ENCODE measurements at places on chromosomes 2 and 18.

GRCh38 chr18:26689226-26689879 is 141.0 kb upstream of the KCTD1 start:
- DNase-seq, result no peak

GRCh38 chr2:65458999-65459398 is 26.6 kb upstream of the SPRED2 start:
- no peak for DNase-seq

DNA sequence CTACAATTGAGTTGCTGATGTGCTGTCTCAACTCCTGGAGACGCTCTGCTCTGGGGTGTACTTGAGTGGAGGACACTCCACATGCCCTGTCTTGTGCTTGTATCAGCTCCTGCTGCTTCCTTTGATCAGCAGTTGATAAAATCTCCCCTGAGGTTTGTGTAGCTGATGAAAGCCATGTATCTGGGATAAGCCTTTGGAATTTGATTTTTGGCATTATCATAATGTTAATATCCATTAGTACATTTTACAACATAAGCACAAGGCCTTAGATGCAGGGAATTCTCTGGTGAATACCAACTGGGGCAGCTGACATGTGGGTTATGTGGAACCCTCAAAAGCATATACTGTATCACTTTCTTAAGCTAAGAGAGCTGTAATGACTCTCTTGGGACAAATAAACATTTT is 222.7 kb upstream of the ITGA4 start:
- DNase-seq, result no peak

DNA sequence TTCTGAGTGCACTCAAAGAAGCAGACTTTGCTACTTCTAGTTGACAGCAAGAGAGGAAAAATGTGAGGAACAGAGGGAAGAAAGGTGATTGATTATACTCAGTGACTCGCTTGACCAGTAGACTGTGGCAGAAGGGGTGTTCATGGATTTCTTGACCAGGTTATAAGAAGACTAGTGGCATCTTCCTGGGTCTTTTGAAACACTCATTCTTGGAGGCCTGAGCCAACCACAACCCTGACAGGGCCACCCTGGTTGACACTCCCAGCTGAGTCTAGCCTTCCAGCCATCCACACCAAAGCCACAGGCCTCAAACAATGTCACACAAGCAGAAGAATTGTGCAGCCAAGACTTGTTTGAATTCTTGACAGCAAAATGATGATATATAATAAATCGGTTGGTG is 366.3 kb downstream of the SS18 start:
- no peak for DNase-seq

- DNase-seq, result no peak
These were observed 68.3 kb upstream of the ACYP2 start for GRCh38 chr2:54047091-54047490.

DNA sequence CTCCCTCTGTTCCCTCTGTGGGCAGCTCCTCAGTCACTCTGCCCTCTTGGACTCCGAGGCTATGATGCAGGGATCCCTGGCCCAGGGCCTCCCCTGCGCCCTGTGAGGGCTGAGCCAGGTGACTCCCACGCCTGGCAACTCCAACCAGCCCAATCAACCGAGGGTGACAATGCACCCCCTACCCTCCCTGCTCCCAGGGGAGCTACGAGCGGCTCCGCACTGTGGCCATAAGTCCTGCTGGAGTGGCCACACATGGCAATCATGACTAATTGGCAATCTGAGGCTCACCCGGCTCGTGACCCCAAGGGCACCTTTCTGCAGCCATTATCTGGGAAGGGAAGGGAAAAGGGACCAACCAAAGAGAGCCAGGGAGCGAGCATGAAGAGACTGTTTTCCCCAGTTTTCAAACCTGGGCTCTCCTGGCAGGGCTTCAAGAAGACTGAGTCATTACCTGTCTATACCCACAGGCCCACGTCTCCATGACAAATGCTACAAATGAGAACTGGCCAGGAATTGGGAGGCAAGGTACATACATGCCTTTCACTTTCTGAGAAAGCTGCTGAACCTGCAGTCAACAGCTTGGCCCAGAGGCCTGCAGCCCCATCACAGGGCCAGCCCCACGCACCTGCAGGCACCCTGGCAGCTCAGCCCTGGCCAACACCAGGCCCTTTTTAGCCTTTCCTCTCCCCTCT is 45.1 kb downstream of the RPL31 start:
- DNase-seq, result no peak

- DNase-seq, result no peak
These were observed 1.9 kb downstream of the WDR12 start for GRCh38 chr2:202909394-202910192.

DNA sequence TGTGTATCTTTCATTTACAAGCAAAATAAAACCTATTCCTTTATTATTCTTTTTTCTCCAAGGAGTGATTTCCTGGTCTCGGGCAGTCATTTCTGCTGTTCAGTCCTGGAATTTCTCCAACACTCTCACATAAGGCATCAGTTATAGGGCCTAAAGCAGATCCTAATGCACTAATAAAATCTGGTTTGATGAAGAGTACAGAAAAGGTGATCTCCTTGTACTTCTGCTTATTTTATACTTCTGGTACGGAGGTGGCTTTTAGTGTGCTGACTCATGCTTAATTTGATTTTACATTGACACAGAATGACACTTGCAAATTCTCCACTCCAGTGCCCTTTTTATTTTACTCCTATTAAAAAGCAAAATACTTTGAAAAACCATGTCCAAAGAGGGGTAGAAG is 157.4 kb downstream of the DOK6 start:
- DNase-seq, result no peak

- DNase-seq, result no peak
These were observed 878 bp downstream of the FBXO15 start for GRCh38 chr18:74146756-74147155.

DNA sequence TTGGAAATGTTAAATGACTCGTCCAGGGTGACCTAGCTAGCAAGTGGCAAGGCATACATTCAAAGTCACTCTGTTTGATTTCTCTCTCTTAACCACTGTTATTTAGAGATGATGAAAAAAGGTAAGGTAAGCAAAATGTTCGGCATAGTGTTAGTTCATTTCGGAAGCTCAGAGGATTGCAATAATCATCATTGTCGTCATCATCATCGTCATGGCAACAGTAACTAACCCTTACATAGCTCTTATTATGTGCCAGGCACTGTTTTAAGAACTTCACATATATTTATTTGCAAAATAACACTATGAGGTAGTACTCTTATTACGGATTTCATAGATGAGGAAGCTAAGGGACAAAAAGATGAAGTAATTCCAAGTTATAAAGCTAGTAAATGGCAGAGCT is 292.7 kb upstream of the CXCR4 start:
- no peak for DNase-seq

DNA sequence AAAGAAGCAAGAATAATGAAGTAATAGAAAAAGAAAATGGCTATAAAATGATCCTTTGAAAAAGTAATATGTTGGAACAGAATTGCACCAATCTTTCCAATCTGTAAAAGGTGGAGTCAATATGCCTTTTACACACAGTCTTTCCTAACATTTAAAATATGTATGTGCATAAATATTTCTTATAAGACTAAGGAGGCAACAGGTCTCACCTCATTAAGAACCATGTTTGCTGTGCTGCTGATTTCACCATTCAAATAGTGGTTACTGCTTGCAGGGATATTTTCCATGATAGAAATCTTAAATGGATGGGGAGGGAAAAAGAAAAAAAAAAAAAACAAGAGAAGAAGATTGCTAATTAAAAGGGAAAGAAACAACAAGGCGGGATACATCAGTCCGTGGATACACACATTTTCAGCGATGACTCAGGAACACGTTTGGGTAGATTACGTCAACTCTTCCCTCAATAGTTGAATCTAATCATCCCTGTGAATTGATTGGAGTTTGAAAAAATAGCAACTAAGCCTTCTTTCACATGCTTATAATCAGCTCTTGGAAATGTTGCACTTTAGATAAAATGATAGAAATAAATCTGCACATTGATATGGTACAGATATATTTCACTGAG is 2133.9 kb upstream of the CELF4 start:
- DNase-seq, result no peak

Measured in activated CD4-positive, alpha-beta T cell treated with anti-CD3 and anti-CD28 coated beads, Interleukin-2, amount 50 U/mL, for 1 hour (primary cell).